ENCODE measurements at places on chromosomes 7 and 10.

GRCh38 chr7:92973974-92974373, 137.6 kb upstream of the CDK6 start:
- no peak for DNase-seq

- no peak for DNase-seq
Observed at GRCh38 chr10:60769406-60769805, 8.9 kb upstream of the CDK1 start.

DNA sequence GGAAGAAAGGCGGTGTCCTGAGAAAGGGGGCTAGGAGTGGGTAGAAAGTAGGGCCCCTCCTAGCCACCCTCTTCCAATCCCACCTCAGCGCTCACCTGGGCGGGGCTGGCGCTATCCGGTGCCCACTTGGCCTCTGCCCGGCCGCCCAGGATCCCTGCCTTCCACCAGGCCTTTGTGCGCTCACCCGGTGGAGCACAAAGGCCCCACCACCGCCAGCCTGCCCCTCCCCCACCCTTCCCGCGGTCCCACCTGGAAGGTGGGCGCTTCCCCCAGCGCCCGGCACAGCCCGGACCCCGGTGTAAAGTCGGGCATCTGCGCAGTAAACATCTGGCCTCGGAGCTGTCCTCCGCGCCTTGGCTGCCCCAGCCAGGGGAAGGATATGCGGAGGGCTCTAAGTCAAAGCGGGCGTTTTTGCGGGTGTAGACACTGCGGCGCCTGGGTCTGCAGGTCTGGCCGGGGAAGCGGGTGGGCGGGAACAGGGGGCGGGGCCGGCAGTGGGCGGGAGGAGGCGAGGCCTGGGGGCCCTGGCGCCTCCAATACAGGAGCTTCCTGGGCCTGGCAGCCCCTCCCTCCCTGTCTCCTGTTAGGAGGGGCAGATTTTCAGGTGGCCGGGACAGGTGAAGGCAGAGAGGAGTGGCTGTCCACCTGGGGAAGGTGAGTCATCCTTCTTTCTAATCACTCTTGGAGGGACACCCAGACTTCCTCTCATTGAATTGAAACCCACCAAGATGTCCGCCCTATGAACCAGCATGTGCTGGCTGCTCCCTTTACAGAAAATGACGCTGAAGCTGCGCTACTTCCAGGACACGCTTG, 49.3 kb downstream of the PNLIPRP2 start:
- DNase-seq: no peak

GRCh38 chr10:128437786-128438345, 311.6 kb upstream of the MKI67 start:
- DNase-seq: no peak

- no peak for DNase-seq
Observed at GRCh38 chr10:31145986-31146385, 114.3 kb upstream of the ZNF438 start.

GRCh38 chr10:11546581-11546980, 64.9 kb downstream of the USP6NL start:
- DNase-seq: no peak

DNA sequence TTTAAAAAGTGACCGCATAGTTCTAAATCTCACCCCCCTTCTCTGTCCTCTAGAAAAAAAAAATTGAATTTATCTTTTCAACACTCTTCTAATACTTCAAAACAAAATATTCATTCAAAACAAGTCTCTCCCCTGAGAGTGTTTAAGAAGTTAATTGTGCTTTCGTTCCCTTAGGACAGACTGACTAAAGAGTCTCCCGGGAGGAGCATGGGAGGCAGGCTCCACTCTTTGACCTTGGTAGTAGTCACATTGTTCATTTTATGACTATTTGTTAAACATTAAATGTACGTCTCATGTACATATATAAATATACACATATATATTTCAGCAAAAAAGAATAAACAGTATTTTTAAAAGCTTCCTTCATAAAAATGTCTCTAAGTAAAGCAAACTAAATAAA, 35.3 kb upstream of the SPOCK2 start:
- no peak for DNase-seq

GRCh38 chr10:43945094-43945730, 296.5 kb upstream of the ZNF32 start:
- no peak for DNase-seq

DNA sequence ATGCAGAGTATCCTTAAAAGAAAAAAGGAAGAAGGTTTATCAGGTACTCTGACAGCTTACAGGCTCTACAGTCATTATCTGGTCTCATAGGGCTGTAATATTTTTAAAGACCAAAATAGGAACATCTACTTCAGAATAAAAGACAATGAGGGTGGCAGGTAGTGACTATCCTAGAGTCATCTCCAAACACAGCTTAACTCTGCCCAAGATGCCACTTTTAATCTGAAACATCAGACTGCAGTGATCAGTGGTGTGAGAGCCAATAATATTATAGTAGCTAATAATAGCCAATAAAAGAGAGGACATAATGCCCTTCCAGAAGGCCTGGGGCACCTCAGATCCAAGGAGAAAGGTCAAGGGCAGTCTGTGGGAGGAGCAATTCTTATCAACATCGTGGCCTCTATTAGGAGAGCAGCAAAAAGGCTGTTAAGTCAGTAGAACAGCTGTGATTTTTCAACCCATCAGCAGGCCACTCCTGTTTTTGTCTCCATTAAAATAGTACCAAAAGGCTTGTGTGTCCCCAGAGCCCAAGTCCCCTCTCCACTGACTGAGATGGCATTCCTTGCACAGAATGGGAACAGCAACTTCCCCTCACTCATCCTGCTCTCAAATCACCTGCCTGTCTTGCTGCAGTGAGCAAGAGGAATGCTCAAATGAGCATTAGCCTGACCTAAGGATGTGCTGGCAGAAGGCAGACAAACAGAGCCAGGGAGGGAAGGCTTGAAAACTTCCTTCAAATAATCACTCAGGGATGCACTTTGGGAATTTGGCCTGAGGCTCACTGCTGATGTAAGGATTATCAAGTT, 20.7 kb upstream of the SPOCK2 start:
- DNase-seq: no peak

DNA sequence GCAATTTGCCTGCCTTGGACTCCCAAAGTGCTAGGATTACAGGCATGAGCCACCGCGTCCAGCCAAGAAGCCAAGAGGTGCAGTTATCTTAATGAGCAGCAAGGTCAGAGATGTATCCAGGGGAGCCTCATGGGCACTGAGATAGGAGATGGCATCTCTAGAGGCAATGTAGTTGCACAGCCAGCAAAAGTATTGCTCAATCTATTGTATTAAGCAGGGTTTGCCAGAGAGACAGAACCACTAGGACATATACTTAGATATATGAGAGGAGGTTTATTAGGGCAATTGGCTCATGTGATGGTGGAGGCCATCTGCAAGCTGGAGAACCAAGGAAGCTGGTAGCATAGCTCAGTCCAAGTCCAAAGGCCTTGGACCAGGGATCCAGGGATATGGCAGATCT, 16.3 kb upstream of the VPS26A start:
- no peak for DNase-seq

DNA sequence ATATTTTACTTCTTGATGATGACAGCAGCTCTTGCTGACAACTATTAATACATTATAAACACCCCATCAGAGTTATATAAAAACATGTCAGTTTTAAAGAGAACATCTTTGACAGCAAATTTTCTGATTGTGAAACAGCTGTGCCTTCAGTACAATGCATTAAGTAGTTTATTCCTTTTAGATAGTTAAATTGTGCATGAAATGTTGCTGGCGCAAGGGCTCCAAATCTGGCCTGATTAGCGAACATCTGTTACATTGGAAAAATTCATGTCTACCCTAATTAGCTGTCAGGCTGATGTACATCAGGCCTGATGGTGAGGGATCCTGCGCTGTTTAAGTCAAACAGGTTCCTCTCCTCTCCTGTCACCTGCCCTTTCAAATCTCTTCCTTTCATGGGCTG, 171.9 kb upstream of the SP8 start:
- DNase-seq: no peak

- no peak for DNase-seq
Observed at GRCh38 chr7:105376908-105377533, 11.7 kb downstream of the SRPK2 start.

DNA sequence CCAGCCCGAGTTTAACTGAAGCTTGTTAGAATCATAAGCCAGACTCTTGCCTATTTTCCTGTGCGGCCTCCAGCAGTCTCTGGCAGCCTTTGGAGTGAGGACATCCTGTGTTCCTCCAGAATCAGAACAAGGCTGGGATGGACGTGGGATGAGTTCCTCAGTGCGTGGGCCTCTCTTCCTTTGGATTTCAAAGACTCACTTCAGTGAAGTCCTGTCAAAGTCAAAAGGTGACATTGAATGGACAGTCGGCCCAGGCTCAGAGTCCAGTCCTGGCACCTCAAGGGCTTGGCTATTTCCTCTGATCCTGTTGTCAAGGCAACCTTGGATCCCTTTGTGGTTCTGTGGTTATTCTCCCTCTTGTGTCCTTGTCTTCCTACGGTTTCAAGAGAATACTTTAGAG, 21.4 kb upstream of the SMC3 start:
- no peak for DNase-seq

All from stimulated activated CD8-positive, alpha-beta memory T cell treated with anti-CD3 and anti-CD28 coated beads, Interleukin-7, amount 100 ng/mL, for 1 hour (primary cell).